ENCODE measurements at places on chromosomes 11 and 22. TPM values are rescaled to one million over a fixed set of nuclear protein-coding genes. Genes with fewer than 3 reads are reported as not detected.

DNA sequence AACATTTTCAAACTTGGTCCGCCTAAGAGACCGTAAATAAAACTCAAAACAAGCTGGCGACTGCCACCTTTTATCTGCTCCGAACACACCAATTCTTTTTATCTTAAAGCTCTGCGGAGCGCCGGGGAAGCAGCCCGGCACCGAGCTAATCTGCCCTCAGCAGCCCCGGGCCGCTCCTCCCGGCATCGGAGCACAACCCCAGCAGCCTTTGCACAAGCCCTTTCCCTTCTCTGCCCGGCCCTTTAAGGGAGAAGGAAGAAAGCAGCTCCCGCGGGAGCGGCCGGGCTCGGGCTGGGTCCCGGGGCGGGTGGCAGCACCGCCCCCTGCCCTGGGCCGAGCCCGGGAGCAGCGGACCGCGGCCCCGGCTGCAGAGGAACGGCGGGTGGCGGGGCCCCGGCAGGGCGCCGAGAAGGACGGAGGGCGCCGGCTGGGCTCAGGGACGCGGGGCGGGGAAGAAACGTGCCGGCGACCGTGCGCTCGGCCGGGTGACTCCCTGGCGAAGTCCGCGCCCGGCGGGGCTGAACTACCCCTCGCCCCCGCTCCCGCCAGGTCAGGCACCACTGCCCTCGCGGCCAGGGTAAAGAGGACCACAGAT lies 133.6 kb upstream of the C11orf58 start:
- no peak for DNase-seq

DNA sequence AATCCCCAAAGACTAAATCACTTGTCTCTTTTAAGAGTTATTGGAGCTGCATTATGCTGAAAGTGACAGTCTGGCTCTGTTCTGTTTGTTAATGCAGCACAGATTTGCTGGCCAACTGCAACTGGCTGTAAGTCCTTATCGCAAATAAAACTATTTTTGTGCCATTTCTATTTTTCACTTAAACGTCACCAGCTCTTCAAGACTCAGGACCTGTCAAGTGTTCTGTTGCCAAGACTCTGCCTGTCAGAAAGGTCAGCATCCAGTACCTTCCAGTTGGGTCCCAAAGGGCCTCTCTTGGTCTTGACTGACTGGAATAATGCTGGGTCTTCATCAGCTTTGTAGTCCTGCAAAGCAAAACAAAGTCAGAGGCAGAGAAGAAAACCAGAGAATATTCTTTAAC lies 45.6 kb downstream of the PITPNB start:
- DNase-seq, result no peak

DNA sequence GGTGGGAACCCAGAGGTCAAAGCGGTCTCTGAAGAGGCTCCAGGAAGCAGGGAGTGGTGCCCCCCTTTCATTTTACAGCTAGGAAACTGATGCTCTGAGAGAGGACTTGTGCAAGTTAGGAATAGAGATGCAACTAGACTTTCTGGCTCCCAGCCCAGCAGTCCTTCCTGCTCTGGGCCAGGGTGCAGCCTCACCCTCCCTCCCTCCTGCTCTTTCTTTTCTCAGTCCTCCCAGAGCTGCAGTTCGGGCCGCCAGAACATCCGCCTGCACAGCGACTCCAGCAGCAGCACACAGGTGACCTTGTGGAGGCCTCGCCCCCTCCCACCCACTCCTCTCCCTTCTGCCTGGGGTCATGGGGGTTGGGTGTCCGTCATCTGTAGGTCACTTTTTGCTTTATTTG lies 51.5 kb downstream of the LHFPL7 start:
- DNase-seq, result no peak

- DNase-seq, result no peak
Observed at GRCh38 chr11:81674211-81674610, 1059.5 kb downstream of the FAM181B start.

The RFPL2 gene
- total RNA-seq, result not detected
